Hepatocyte (in vitro differentiated cells): ENCODE measurements at places on chromosomes 13 and 19. TPM values are rescaled to one million over a fixed set of nuclear protein-coding genes. Genes with fewer than 3 reads are reported as not detected.
A peak's percentile ranks its signal among the peaks of the same experiment; 100 is the strongest.

- DNase-seq, result no peak
- H3K4me3 ChIP-seq, result no peak overlapping the region
- no peaks in the 10 kb centered on the region for H3K27me3 ChIP-seq
- no peaks in the 10 kb centered on the region for H3K4me1 ChIP-seq
These were observed 19.9 kb downstream of the PPP5C start for GRCh38 chr19:46366620-46367292.

The ZNF208 gene
- not detected in 2 replicates for polyA plus RNA-seq

GRCh38 chr19:54462655-54463530, 685 bp downstream of the LENG9 start:
- peak overlapping the region; percentile 88 for H3K27ac ChIP-seq
- no peaks in the 10 kb centered on the region for H3K27me3 ChIP-seq
- H3K36me3 ChIP-seq, result no peaks in the 10 kb centered on the region
- peak overlapping the region; percentile 12 for H3K4me3 ChIP-seq
- DNase-seq, result peak; percentile 73
- H3K4me1 ChIP-seq, result peaks cover 12% of the 10 kb centered on the region

The CCDC169 gene
- polyA plus RNA-seq, result 1.9 and 4.2 TPM in 2 replicates

DNA sequence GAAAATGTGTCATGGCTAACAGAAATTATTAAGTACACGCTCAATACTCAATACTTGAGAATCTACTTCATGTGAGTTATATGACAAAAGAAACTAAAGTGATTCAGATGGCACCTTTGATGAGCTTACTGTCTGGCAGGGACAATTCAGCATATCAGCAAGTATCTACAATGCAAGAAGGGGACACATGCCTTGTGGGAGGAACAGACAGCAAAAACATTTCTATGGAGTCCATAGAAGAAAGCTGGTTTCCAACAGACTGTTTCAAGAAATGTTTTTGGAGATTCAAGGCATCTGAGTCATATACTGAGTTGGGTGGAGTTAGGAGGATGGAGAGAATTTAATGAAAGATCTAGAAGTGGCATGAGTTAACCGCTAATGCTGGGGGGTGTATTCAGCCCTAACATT, 54.7 kb downstream of the MBNL2 start:
- no peak for DNase-seq
- H3K4me3 ChIP-seq, result no peak overlapping the region
- H3K4me1 ChIP-seq, result peaks cover 58% of the 10 kb centered on the region
- H3K36me3 ChIP-seq, result no peaks in the 10 kb centered on the region
- peak overlapping the region; percentile 62 for H3K27ac ChIP-seq

GRCh38 chr13:73556902-73557301, 498.1 kb downstream of the KLF5 start:
- H3K36me3 ChIP-seq, result no peaks in the 10 kb centered on the region
- peak overlapping the region; percentile 32 for H3K27ac ChIP-seq
- peak; percentile 17 for DNase-seq

GRCh38 chr13:40371531-40372125, 294.8 kb downstream of the FOXO1 start:
- H3K27ac ChIP-seq, result no peak overlapping the region
- no peaks in the 10 kb centered on the region for H3K27me3 ChIP-seq
- no peaks in the 10 kb centered on the region for H3K36me3 ChIP-seq
- H3K4me1 ChIP-seq, result peaks cover 5% of the 10 kb centered on the region
- no peak overlapping the region for H3K4me3 ChIP-seq

GRCh38 chr19:53196777-53197396, 3.7 kb upstream of the ZNF665 start:
- peak overlapping the region; percentile 86 for H3K4me3 ChIP-seq
- DNase-seq, result peak; percentile 99
- peaks cover 8% of the 10 kb centered on the region for H3K4me1 ChIP-seq
- H3K27ac ChIP-seq, result peak overlapping the region; percentile 92
- no peaks in the 10 kb centered on the region for H3K27me3 ChIP-seq
- H3K36me3 ChIP-seq, result no peaks in the 10 kb centered on the region

GRCh38 chr19:44664976-44665375, 6.3 kb upstream of the CEACAM19 start:
- DNase-seq, result no peak
- no peaks in the 10 kb centered on the region for H3K36me3 ChIP-seq
- no peaks in the 10 kb centered on the region for H3K27me3 ChIP-seq

GRCh38 chr13:47298506-47298905, 401.7 kb upstream of the HTR2A start:
- no peak for DNase-seq
- no peaks in the 10 kb centered on the region for H3K4me1 ChIP-seq
- no peak overlapping the region for H3K27ac ChIP-seq
- no peak overlapping the region for H3K4me3 ChIP-seq
- H3K36me3 ChIP-seq, result no peaks in the 10 kb centered on the region
